Substantia nigra (tissue), 51 donors: ENCODE measurements at places on chromosomes 2 and 18.
A peak's percentile ranks its signal among the peaks of the same experiment; 100 is the strongest.

DNA sequence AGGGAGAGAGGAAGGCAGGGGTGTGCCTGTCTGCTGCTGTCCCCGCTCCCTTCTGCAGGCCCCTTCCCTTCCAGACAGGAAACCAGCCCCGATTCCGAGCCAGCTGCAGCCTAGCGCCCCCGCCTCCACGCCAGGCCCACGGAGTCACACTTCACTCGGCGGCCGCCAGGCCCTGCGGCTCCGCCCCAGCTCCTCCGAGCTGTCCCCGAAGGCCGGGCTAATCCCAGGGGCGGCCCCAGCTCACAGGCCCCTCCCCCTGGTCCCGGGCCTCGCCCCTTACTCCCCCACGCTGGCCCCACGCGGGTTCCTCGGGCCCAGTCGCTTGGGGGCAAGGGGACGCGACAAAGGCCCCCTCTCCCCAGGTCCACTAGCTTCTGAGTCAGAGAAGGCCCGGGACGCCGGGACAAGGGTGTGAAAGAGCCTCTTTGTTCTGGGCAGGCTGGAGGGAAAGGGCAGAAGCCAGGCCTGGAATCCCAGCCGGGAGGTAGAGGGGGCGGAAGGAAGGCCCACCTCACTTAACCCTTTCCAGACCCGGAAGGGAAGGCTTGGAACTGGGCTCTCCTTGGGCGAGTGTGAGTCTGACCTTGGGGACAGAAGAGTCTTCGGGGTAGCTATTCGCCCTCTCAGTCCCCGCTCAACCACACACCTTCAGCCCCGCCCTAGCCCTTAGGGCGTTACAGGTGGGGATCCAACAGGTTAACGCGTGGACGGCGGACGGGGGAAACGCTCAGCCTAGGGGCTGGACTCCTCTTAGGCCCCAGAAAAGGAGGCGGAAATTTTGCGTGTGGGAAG, 1.2 kb downstream of the RTKN start:
- DNase-seq: peak; percentile 86

DNA sequence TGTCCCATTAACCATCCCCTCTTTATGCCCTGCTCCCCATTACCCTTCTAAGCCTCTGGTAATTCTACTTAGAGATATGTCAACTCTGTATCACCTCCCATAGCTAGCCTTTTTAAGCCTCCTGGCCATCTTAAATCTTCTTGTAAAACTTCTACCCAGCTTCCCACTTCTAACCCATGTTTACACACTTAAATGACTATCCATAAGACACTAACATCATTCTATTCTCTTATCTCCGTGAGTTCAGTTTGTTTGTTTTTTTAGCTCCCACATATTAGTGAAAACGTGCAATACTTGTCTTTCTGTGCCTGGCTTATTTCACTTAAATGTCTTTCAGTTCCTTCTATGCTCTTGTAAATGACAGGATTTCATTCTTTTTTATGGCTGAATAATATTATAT, 42.4 kb downstream of the RAB3GAP1 start:
- no peak for DNase-seq

DNA sequence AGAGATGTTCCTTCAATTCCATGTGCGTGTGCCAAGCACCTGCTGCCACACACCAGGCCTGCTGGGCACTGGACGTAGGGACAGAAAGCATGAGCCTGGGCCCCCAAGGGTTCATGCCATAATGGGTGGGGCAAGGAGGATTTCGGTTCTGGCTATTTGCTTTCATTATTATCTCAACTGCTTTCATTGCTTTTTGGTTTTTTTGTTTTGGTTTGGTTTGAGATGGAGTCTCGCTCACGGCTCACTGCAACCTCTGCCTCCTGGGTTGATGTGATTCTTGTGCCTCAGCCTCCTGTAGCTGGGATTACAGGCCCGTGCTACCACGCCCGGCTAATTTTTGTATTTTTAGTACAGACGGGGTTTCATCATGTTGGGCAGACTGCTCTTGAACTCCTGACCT, 57.2 kb downstream of the SF3B1 start:
- no peak for DNase-seq

GRCh38 chr2:128323555-128323931, 4.9 kb upstream of the HS6ST1 start:
- DNase-seq: no peak

DNA sequence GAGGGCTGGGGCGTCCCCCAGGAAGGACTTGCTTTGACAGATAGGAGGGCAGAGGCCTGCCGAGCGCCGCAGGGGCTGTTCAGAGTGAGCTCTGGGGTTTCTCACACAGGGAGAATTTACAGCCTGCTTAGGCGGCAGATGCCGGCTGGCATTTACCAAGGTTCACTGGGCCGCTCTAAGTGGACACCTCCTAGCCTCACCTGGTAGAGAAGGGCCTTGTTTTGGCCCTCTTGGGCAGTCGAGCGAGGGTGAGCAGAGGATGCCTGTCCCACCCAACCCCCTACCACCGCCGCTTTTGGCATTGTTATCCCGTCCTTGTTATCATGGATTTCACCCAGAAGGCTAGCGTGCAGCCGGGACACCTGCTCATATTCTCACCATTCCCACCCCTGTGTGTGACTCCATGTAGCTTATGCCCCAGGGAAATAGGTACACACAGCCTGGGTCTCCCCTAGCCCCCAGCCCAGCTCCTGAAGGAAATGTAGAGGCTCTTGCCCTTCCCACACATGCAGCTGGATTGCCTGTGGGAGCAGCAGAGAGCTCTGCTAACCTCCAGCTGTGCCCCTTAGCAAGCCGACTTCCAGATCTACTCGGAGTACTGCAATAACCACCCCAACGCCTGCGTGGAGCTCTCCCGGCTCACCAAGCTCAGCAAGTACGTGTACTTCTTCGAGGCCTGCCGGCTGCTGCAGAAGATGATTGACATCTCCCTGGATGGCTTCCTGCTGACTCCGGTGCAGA, 52.4 kb downstream of the FAM168B start:
- DNase-seq: no peak

- DNase-seq: no peak
Observed at GRCh38 chr2:215556979-215557378, 121.1 kb upstream of the FN1 start.

DNA sequence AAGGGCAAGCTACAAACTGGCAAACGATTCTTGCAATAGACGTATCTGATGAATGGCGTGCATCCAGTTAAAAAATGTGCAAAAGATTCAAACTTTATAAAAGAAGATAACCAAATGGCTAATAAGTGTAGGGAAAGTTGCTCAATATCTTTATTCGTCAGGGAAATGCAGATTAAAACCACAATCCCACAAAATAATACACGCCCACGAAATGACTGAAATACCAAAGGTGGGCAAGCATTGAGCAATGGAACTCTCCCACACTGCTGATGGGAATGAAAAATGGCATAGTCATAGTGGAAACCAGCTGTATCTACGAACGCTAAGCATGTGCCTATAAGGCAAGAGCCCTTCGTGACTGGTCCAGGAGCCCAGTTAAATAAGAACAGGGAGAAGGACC, 168.6 kb upstream of the SIX2 start:
- DNase-seq: no peak

DNA sequence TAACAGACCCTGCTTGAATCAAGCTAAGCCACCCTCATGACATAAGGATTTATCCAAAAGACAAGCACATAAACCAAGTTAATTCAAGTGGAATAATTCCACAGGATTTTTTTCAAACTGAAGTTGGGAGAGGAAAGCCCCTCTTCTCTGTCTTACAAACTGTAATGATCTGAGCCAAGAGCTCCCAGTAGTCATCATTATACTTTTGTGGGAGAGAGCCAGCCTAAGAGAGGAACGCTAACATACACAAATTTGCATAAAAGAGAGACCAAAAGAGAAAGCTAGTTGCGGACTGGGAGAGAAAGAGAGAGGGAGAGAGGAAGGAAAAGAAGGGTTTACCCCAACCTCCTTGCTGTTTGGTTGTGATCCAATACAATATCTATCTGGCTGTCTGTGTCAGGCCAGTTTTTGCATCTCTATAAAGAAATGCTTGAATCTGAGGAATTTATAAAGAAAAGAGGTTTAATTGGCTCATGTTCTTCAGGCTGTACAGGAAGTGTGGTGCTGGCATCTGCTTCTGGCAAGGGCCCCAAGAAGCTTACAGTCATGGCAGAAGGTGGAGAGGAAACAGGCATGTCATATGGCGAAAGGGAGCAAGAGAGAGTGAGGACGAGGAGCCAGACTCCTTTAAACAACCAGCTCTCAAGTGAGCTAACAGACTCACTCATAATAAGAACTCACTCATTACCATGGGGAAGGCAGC, 20.8 kb upstream of the PUM2 start:
- DNase-seq: no peak

GRCh38 chr2:48439102-48439501, 90.9 kb upstream of the STON1 start:
- DNase-seq: no peak

- DNase-seq: no peak
Observed at GRCh38 chr18:56248610-56249235, 389.7 kb downstream of the TXNL1 start.

- no peak for DNase-seq
Observed at GRCh38 chr2:47569658-47570475, 166.9 kb downstream of the MSH2 start.

- no peak for DNase-seq
Observed at GRCh38 chr2:144615866-144616565, 96.1 kb upstream of the ZEB2 start.

DNA sequence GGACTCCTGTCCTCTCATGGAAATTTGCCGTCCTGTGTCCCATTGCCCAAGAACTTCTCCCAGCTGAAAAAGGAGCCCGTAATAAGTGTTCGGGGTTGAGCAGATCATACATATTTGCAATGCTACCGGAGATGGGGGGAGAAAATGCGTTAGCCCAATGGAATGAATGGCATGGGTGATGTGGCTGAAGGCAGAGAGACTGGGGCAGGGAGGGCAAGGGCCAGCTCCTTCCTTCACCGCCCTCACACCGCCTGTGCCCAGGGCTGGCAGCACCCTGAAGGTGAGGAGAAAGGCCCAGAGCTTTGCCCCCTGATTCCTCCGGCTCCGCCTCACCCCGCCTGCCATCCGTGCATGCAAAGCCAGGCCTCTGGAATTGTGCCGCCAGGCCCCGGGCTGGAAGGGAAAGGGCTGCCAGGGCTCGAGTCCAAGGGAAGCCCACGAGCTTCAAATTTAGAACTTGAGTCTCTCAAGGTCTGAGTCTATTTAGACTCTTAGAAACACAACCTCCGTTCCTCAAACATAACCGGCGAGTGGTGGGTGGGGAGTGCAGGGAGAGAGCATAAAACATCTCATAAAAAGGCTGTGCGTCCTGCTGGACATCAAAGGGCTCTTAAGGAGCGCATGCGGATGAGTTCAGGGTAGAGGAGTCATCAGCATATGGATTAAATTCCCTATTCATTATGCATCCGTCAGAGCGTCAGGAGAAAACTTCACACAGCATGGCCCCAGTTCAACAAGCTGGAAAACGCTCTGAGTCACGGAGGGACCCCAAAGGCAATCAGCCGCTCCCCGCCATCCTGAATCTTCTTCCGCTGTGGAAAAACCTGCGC, 121.7 kb upstream of the GLI2 start:
- DNase-seq: no peak

- DNase-seq: no peak
Observed at GRCh38 chr2:119428488-119429224, 3.0 kb upstream of the TMEM37 start.

- no peak for DNase-seq
Observed at GRCh38 chr2:218295029-218295428, 2.7 kb upstream of the TMBIM1 start.

DNA sequence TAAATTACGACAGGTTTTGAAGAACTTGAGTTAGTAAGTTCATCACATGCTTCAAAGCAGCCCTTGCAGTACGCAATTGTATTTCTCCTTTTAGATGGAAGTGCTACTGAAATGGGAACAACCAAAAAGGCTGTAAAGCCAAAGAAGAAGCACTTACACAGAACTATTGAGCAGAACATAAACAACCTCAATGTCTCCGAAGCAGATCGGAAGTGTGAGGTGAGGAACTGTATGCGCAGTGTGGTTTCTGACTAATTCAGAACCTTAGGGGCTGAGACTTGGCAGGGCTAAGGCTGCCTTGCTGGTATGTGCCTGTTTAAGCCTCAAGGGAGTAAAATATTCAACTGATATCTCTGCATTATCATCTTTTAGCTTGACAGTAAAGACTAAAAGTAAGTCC, 8.4 kb downstream of the NCAPH start:
- peak; percentile 14 for DNase-seq

DNA sequence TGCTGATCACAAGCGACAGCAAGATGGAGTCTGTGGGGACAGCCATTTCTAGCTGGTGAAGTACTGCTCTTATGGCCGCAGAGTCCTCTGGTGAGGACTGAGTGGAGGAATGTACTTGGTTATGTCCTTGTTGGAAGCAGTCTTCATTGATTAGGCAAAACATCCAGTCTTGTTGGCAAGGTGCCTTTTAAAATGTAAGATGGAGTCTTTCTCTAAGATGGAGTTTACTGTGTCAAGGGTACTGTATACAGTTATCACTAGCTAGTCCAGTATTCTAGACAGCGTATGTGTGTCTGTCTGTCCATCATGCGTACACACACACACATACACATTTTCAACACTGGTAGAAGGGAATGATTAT, 74.8 kb downstream of the NPAS2 start:
- DNase-seq: no peak
